Hematopoietic multipotent progenitor cell treated with erythropoietin and hydrocortisone succinate and interleukin-3 and kit ligand, for 4 days (in vitro differentiated cells): ENCODE measurements at places on chromosomes 6 and 20.

DNA sequence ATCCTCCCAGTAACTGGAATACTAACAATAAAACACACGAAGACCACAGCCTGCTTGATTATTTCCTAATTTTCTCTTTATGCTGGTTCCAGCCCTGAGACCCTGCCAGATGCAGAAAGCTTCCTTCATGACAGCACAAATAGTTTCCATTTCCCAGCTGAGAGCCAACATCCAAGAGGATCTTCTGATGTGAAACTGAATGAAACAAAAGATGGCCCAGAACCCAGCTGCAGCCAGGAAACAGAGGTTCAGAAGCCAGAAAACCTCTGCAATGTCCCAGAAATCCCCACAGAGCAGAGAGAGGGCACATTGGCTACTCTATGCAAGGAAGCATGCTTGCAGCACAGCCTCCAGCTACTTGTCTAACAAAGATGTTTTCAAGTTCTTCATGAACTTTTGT, 61.8 kb upstream of the PLEKHG1 start:
- DNase-seq, result no peak

- peak; percentile 88 for DNase-seq
Measured at GRCh38 chr6:42136508-42137193, 5.8 kb downstream of the C6orf132 start.

DNA sequence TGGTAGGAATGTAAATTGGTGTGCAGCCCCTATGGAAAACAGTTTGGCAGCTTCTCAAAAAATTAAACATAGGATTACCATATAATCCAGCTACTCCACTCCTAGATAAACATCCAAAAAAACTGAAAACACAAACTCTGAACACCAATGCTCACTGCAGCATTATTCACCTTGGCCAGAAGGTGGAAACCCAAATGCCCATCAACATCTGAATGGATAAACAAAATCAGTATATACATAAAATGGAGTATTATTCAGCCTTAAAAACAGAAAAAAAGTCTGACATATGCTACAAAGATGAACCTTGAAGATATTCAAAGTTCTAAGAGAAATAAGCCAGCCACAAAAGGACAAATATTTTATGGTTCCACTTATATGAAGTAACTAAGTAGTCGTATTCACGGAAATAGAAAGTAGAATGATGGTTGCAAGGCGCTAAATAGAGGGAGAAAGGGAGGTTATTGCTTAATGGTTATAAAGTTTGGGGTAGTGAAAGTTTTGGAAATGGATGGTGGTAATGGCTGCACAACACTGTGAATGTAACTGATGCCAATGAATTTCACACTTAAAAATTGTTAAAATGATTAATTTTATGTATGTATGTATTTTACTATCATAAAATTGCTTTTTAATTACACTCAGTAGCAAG, 4.0 kb downstream of the PHF10 start:
- DNase-seq, result no peak

DNA sequence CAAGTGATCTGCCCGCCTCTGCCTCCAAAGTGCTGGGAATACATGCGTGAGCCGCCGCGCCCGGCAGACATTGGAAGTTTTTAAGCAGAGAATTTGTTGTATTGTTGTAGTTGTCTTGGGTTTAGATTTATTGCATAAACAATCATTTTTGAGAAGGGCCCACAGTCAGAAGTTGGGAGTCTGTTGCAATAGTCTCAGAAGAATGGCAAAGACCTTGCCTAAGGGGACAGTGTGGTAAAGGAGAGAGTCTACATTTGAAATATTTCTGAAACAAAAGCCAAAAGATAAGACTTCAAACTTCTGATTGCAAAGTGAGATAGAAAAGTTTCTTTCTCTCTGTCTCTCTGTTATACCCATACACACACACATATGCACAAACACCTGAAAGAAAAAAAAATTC, 22.5 kb downstream of the HFE start:
- peak; percentile 60 for DNase-seq

GRCh38 chr6:53734473-53735299, 60.1 kb upstream of the LRRC1 start:
- DNase-seq, result peak; percentile 65

DNA sequence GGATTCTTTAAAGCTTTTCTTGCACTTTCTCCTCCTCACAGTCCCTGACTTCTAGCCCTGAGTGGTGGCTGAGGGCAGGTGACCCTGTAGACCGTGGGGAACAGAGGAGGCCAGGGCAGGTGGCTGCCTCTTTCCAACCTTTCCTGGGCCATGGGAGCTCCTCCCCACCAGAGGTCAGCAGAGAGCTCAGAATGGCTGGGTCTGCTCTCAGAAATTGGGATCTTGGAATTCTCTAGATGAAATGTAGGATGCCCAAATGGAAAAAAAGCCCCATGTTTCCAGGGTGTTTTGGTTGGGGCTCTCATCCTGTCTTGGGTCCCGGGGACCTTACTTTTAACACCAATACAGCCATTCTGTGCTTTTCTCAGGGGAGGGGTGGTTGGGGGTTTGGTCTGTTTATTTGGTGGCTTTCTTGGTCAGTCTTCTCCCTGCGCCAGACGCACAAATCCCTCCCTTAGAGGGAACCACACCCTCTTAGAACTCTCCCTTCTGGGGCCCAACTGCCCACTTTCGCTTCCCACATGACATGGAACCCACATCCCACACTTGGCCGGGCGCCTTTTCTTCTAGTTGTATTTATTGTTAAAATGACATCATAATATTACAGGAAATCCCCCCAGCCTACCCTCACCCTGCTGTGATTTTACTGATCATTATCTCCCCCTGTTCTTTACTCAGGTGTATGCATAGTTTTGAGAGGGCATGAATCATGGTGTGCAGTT, 17.9 kb downstream of the GNAS start:
- peak; percentile 62 for DNase-seq

DNA sequence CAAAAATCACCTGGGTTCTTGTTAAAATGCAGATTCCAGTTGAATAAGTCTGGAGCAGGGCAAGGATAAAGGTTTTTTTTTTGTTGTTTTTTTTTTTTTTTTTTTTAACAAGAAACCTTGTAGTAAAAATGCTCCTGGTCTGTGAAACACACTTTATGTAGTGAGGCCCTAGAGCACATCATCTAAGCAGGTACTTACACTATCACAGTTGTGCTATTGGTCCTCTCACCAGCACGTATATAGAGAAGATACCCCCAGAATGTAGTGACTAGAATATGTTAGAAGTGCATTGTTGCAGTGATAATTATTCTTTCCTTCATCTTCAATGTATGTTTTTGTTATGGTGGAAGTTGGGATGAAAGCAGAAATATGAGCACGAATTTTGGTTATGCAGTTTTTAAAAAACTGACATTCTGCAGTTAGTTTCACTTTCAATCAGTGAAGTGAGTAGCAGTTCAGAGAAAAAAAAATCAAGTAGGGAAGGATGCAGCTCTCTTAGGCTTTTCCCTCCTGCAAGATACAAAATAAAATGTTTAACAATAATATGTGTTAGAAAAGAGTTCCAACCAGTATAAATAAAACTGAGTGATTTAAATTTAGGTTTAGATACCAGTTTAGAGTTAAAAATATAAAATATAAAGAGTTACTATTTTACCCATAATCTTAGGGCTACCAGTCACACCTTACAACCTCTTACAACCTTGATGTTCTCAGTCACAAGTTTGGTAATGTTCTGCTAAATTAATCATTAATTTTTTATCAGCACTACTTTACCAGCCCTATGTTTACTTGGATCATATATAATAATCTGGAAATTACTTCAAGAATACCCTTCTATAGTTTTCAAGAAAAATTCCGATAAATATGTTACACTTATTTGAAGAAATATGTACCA, 9.2 kb upstream of the DEFB113 start:
- DNase-seq, result no peak

DNA sequence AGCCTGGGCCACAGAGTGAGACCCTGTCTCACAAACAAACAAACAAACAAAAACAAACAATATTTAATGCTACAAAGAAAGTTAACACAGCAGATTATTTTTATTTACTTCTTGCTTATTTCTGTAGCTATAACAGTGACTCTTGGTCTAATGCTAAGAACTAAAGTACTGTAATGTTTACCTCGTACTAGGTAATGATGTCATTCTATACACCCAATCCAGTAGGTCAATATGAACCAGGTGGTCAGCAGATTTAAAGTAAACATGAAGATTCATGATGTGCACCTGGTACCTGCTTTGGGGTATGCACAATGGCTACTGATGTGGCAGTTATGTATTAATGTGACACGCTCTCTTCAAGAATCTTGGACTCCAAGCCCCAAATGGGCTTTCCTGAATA, 36.6 kb upstream of the CARMIL1 start:
- no peak for DNase-seq

DNA sequence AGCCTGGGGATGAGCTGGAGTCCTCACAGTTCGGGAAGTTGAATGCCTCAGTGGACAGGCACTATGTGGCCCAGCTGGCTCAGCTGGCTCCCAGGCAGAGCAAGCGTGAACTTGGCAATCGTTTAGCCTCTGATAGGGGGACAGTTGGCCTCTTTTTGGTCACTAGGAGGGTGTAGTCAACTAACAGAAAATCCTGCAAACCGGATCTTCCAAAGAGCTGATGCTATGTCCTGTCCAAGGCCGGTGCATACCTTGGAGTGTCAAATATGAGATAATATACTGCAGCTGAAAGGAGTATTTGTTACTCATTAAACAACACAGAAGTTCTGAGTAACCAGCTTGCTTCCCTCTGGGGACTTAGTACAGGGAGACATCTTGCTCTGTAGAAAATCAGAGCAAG, 126.2 kb upstream of the EXOC2 start:
- no peak for DNase-seq

- no peak for DNase-seq
Measured at GRCh38 chr20:44400671-44400969, 45.1 kb downstream of the HNF4A start.

GRCh38 chr6:160041608-160042007, 72.7 kb downstream of the IGF2R start:
- DNase-seq, result peak; percentile 63

GRCh38 chr20:53099856-53100255, 127.7 kb downstream of the TSHZ2 start:
- DNase-seq, result no peak

GRCh38 chr20:53884859-53885541, 185.4 kb downstream of the BCAS1 start:
- DNase-seq, result no peak

GRCh38 chr6:16697437-16698161, 63.7 kb downstream of the ATXN1 start:
- no peak for DNase-seq

DNA sequence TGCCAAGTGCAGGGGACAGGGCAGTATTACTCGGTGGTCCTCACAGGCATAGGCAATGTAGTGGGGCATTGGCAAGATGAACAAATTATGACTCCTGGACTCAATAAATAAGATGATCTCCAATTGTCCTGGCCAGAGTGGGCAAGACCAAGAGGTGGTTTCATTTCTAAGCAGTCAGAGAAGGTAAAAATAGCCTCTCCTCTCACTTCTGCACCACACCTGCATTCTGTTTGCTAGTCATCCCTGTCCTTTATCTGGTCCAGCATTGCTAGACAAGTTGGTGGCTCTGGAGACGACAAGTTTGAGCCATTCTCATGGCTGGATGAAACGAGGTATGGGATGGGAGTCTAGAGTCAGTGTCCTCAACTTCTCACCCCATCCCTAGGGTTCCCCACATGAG, 83.0 kb downstream of the BANF2 start:
- no peak for DNase-seq

DNA sequence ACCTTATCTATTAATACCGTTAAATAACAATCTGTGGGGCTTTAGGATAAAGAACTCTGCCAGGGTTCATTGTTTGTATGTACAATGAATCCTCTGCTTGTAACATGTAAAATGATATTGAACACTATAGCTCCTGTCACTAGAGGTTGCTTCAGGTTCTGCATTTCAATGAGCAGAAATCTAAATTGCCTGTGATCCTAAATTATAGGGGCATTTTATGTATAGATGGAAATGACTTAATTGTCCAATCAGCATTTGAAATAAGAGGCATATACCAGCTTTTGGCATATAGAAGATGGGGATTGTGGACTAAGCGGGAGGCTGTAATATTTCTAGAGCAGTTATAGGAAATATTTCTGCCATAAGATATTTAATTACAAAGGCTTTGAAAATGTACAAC, 2.0 kb downstream of the NCOA3 start:
- peak; percentile 34 for DNase-seq

GRCh38 chr20:54062812-54063280, 7.5 kb downstream of the BCAS1 start:
- DNase-seq, result peak; percentile 86

- no peak for DNase-seq
Measured at GRCh38 chr6:152696522-152696921, 1.2 kb upstream of the MYCT1 start.

DNA sequence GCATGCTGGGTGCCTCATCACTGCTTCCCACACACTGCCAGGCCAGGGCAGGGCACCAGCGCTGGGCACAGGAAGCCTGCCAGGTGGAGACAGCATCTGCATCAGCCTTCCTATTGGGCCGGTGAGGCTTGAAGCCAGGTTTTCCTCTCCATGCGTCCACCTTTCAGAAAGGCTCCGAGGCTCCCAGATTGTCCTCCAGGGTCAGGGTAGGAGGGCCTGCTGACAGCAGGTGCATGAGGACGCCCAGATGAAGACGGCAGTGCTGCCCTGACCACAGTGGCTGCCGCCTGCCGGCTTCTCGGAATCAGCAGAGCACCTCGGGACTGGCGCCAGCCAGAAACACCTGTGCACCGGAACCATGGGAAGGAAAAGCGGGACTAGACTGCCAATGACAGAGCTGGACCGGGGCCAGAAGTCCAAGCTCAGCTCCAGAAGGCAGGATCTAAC, 170.5 kb upstream of the CST7 start:
- DNase-seq, result no peak

GRCh38 chr6:52435345-52435744, 15.2 kb downstream of the EFHC1 start:
- DNase-seq, result no peak

GRCh38 chr6:156046268-156046665, 590.6 kb upstream of the NOX3 start:
- no peak for DNase-seq

DNA sequence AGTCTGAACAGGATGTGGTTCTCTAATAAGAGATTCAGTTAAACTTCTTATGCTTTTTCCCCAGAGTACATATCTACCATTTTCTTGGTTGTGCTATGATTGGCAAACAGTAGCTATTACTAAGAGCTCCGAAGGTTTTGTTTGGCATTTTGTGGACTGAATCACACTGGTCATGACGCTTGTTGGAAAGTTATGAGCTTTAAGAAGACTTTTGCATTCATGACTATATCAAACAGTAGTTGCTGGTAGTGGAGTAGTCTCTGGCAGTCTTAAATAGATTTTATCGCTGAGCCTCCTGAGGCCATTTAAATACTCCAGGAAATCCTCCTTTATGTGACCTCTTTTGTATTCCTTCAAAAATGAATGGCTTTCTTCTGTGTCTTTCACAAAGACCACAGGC, 40.8 kb downstream of the CCDC170 start:
- DNase-seq, result no peak

GRCh38 chr6:29596381-29596900, 11.5 kb downstream of the OR2H2 start:
- DNase-seq, result no peak

- DNase-seq, result no peak
Measured at GRCh38 chr20:49636447-49636846, 68.5 kb upstream of the PTGIS start.

- no peak for DNase-seq
Measured at GRCh38 chr6:38480036-38480435, 159.7 kb downstream of the BTBD9 start.

- peak; percentile 70 for DNase-seq
Measured at GRCh38 chr6:56292505-56293181, 45.3 kb upstream of the COL21A1 start.
